Hippocampal formation (tissue), 2 donors: ENCODE measurements at places on chromosomes 12 and 14.

DNA sequence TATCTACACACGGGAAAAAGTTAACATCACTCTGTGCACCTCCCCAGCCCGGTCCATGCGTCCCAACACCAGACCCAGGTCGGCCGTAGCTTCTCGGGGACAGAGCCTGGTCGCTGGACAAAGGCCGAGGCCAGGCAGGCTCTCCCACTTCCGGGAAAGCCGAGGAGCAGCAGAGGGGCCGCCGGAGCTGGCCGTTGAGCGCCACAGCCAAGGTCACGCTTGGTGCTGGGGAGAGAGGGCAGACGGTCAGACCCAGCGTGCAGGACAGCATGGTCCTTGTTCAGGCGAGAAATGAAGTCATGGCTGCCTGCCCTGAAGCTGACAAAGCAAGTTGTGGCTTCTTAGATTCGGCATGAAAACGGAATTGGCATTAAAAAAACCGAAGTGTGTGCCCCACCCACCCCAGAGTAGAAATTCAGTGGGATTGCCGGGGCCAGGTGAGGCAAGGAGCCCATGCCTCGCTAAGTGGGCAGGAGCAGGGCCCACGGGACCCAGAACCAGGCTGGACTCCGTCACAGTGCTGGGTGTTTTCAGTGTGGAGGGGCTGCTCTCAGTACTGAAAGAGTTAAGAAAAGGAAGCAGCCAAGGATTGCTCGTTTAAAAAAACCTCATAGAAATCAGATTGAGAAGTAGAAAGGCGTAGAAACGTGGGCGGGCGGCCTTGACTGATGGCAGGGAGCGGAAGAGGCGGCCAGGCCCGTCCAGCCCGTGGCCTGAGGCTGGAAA lies 4.3 kb downstream of the ARL6IP4 start:
- no peak for DNase-seq

- no peak for DNase-seq
Measured at GRCh38 chr12:106133136-106134087, 5.3 kb downstream of the NUAK1 start.

GRCh38 chr12:14614704-14615121 lies 47.0 kb upstream of the PLBD1 start:
- no peak for DNase-seq

- no peak for DNase-seq
Measured at GRCh38 chr14:90676912-90677311, 139.3 kb downstream of the TTC7B start.

GRCh38 chr14:102164965-102165364 lies 25.3 kb downstream of the WDR20 start:
- no peak for DNase-seq

DNA sequence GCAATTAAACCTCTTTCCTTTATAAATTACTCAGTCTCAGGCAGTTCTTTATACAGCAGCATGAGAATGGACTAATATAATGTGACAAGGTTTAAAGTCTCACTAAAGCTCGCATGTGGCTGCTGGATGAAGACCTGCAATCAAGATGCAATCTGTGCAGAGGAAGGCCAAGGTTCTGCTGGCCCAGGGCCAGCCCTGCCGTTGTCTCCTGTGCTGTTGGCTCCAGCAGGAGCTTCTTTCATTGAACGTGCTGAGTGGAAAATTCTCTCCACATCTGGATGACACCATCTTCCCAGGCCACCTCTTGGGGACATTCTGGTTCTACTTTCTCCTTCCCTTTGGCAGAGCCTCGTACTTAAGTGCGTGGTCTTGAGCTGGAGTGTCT lies 742.2 kb downstream of the VRK1 start:
- DNase-seq = no peak

DNA sequence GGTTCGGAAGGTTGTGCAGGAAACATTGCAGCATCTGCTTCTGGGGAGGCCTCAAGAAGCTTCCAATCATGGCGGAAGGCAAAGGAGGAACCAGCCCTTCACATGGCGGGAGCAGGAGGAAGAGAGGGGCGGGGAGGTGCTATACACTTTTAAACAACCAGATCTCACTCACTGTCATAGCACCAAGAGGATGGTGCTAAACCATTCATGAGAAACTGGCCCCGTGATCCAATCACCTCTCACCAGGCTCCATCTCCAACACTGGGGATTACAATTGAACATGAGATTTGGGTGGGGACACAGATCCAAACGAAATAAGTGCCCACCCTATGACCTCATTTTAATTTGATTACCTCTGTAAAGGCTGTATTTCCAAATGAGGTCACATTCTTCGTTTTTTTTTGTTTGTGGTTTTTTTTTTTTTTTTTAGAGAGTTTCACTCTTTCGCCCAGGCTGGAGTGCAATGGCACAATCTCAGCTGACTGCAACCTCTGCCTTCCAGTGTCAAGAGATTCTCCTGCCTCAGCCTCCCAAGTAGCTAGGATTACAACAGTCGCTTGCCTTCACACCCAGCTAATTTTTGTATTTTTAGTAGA lies 11.4 kb upstream of the ORAI1 start:
- no peak for DNase-seq

DNA sequence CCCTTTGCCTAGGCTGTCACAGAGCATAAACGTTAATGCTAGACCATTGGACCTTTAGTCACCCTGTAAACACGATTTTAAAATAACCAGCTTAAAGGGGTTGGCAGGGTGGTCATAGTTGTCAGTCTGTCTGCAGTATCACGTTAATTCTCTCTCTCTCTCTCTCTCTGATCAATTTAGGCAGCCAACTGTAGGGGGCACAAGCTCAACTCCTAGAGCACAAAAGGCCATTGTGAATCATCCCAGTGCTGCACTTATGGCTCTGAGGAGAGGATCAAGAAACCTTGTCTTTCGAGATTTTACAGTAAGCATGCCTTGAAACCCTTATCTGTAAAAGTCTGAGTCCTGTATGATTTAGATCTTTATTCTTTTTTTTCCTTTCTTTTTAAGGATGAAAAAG lies 97.1 kb downstream of the SCAF11 start:
- peak; percentile 12 for DNase-seq

DNA sequence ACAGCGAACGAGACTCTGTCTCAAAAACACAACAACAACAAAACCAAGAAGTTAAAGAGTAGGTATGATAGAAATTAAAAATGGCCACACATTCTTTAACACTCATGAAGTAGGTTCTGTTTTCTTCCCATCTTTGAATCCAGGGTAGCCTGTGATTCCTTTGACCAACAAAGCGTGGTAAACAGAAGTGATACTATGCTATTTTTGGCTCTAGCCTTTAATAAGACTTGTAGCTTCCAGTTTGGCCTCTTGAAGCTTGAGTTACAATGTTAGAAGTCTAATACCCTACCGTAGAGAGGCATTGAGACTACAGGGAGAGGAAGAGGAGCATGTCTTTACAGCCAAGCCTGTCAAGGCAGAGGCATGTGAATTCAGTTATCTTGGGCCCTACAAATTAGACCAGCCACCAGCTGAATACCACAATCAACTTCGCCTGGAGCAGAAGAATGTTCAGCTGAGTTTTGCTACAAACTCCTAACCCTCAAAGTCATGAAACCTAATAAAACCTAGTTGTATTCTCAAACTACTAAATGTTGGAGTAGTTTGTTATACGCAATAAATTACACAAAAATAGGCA lies 4.9 kb upstream of the NEMF start:
- DNase-seq = no peak

DNA sequence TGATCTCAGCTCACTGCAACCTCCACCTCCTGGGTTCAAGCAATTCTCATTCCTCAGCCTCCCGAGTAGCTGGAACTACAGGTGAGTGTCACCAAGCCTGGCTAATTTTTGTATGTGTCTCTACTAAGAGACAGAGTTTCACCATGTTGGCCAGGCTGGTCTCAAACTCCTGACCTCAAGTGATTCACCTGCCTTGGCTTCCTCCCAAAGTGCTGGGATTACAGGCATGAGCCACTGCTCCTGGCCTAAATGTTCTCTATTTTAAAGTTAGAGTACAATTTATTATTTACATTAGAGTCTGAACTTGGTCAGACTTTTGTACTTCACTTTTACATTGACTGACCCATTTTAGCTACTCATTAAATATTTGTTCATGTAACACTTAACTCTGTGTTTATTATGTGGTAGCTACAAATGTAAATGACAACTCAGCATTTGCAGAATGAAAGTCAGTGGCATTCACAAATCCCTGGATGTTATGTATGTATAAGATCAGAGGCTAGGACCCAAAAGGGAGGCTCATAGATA lies 409.6 kb downstream of the APAF1 start:
- DNase-seq = no peak

DNA sequence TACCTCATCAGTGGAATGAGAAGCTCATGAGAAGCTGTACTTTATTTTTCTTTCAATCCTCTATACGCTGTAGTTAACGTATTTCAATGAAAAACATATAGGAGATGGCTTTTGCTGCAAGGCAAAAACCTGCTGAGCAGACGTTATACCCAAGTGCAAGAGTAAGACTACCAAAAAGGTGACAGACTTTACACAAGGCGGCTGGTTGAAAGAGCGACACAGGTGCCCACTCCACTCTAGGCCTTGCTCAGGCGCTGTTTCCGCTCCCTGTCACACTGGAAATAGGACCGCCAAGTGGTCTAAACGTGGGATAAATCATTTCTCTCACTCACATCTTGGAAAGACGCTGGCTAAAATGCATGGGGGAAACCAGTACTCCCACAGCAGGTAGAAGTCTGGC lies 54.5 kb downstream of the PPP2R5C start:
- no peak for DNase-seq

- DNase-seq = no peak
Measured at GRCh38 chr14:20490563-20490962, 14.8 kb upstream of the RNASE10 start.

DNA sequence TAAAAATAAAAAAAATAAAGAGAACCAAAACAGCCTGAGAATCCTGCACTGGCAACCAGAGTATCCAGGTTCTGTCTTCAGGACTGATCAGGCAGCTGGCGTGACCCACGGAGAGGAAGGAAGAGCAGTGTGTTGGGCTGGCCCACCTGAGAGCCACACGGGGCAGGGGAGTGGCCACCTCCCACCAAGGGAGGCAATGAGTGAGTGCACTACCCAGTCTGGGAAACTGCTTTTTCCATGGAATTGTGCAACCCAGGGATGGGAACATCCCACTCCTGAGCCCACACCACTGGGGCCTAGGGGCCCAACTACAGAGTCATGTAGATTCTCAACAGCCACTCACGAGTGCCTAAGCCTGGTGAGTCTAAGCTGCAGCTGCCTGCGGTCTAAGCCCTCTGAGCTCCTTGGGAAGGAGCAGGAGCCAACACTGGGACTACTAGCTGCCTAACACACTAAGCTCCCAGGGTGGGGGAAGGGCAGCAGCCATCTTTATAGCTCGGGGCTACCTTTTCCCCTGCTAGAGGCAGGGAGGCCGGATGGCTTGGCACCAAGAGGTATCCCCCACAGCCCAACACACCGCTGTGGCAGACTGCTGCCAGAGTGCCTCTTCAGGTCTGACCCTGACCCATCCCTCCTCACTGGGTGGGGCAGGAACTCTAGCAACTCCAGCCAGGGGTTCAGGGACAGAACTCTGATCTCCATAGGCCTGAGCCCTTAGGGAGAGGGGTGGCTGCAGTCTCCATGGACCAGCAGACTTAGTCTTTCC lies 610.9 kb downstream of the RERGL start:
- no peak for DNase-seq

DNA sequence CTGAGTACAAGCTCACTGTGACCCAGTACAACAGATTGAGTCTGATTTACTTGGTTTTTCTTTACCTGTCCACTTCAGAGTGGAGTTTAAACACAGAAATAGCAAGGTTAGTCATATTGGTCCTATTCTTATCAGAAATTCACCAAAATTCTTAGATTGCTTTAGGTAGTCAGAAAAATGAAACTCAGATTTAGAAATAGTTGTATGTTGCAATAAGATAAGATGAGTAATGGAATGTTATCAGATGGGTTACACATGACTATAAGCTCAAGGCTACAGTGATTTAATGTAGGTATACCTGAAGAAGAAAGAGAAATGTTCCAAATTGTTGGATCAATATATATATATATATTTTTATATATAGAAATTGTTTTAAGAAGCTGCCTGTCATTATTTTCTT lies 524.1 kb downstream of the LRFN5 start:
- no peak for DNase-seq
